ENCODE measurements at places on chromosomes 7 and 10.

DNA sequence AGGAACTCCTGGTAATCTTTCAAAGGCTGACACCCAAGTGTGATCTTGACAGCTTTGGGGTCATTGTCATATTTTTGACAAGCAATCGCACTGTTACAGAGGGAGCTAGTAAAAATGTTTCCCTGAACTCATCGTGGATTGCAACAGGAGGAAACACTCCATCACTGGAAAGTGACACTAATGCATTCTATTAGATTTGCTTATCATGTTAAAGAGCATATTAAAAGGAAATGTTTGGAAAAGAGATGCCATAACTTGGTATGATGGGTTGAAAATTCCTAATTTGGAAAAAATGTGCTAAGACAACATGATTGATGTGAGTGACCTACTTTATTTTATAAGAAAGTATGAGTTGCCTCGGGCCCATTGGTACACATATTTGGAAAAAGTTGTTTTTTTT, 22.7 kb upstream of the EMX2 start:
- DNase-seq: no peak

DNA sequence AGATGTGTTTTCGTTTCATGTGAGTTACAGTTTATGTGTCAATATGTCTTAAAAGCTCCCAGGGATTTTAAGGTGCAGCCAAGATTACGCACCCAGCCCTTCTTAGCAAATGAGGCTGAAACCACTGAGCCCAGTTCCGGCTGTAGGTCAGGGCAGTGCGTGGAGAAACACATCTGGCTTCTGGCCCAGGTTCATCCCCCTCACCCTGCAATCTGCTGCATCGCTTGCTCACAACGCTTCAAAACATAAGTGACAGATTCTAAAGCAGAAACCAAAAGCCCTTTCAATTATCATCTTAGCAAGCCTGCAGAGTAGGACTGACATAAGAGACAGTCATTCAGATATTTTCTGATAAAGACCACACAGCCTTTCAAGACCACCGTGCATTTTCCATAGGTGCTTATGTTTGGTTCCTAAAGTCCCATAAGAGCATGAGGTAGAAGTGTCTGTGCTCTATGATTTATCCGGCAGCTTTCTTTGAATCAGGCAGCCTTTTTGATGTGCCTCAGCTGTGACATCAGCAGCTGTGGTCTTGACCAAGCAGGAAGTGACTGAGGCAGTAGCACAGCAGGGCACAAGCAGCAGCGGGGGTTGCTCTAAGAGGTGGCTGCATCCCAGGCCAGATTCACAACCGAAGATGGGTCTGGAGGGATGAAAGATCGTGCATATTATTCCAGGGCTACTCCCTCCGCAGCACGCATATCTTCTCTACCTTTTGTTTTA, 72.1 kb upstream of the LYZL2 start:
- DNase-seq: peak; percentile 80

GRCh38 chr7:3174515-3175284, 126.4 kb upstream of the SDK1 start:
- DNase-seq: no peak

DNA sequence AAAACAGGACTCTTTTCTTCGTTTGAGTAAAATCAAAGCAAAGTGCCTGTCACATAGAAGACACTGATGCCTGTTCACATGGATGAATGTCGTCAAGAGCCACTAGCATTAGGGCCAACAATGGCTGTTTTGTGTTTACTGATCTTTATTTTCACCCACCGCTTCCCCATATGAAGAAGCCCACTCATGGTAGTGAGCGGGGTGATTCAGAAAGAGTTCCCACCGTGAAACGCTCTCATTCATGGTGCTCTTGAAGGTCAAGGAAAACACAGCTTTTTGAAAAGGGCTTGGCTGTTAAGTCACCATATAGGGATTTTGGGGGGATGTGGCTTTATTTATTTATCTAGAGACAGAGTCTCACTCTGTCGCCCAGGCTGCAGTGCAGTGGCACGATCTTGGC, 12.5 kb downstream of the PROSER2 start:
- DNase-seq: no peak

DNA sequence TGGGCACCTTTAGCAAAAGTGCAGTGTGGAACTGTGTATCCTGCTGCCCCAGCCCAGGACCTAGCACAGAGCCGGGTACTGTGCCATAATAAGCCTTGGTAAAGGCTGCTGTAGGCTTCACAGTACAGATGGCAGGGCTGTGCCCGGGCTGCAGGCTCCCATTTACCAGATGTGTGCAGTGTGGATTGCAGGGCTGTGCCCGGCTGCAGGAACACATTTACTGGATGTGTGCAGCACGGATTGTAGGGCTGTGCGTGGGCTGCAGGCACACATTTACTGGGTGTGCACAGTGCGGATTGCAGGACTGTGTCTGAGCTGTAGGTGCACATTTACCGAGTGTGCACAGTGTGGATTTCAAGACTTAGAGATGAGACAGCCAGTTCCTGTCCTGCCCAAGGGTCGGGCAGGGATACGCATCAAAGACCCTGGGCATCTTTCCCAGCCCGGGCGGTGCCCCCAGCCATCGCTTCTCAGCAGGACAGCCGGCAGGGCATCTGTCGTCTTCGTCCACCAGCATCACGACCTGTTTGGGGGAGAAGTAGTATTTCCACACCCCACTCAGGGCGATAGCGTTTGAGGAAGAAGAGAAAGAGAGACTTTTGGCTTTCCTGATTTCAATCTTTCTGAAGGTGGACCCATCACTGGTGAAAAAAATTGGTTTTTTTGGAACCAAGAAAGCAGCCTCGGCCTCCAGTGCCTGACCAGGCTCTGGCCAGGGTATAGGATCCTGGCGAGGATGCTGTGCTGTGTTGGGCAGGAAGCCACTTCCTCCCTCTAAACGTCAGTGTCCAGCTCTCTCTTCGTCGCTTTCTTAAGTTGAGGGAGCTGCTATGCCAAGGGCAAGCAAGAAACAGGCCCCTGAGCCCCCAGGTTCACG, 180.8 kb downstream of the CUX1 start:
- no peak for DNase-seq

DNA sequence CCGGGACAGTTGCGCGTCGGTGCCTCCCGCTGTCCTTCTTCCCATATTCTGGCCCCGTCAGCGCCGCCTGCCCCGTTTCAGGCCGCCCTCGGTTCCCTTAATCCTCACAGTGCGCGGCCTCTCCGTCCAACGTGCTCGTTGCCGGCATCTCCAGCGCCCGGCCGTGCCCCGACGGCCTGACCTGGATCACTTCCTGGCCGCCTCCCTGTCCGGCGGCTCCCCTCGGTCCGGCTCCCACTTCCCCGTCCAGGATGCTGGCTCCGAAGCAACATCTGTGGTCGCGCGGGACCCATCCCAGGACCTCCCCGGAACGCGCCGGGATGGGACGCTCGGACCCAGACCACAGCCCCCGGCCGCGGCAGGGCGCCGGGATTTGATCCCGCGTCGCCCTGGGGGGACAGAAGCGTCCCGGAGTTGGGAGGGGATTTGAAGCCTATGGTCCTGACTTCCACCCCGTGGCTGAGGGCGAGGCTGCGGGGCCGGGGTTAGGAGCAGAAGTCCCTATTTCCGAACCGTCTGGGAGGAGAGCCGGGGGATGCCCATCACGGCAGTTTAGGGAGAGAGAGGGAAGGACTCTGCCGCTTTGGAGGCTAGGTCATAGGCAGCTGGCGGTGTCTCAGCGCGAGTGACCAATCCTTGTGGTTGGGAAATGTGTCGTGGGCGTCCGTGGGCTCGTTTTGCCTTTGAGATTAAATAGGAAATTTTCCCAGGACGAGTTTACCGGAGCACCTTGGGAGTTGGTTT, 53.8 kb downstream of the KCTD7 start:
- peak; percentile 23 for DNase-seq

- no peak for DNase-seq
Observed at GRCh38 chr7:734214-734613, 7.1 kb upstream of the PRKAR1B start.

- no peak for DNase-seq
Observed at GRCh38 chr10:83522881-83523386, 616.4 kb upstream of the GHITM start.

- no peak for DNase-seq
Observed at GRCh38 chr10:108836362-108836761, 1086.9 kb downstream of the XPNPEP1 start.

- DNase-seq: no peak
Observed at GRCh38 chr10:97329766-97330165, 4.8 kb downstream of the FRAT2 start.

DNA sequence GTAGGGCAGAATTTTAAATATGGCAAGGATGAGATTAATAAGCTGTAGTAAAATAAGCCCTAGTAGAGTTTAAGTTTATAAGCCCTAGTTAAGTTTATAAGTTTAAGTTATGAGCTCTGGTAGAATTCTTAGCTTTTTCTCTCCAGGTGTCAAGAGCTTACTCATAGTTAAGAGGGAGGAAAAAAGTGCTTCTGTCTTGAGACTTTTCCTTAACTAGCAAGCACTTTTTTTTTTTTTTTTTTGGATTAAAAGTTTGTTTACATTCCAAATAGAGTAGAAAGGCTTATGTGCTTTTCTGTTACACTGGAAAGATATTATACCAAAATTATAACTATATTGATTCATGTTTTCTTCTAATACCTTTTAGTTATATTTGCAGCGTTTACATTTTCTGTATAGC, 25.5 kb upstream of the MPP7 start:
- DNase-seq: no peak

DNA sequence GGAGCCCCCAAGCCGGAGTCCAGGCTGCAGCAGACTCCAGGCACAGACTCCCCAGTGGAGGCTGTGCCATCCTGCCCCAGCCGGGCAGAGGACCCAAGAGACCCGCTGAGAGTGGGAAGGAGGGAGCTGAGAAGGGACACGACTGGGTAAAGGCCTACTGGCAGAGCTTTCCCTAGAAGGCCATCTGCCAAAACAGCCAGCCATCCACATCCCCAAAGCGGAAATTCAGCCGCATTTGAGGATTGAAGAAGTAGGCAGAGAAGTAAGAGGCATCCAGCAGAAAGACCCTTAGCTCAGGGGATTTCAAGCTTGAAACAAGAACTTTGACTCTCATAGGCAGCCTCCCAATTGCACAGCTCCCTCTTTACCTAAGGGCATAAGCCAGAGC, 857 bp downstream of the CPXM2 start:
- no peak for DNase-seq

DNA sequence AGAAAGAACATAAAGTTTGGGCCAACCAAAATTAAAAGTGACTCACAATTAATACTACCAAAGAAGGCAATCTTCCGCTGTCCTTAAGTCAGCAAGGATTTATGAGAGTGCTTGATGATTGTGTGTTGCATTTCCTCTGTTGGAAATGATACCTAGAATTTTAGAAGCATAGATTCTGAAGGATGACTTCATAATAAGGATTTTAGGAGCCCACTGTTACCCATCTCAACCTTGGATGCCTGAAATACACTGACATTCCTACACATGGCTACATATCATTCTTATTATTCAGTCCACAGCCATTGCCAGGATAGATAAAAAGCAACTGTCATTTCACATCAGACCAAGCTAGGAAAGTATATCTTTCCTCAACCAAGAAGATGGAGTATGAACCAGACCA, 823.8 kb downstream of the LRMDA start:
- DNase-seq: no peak

DNA sequence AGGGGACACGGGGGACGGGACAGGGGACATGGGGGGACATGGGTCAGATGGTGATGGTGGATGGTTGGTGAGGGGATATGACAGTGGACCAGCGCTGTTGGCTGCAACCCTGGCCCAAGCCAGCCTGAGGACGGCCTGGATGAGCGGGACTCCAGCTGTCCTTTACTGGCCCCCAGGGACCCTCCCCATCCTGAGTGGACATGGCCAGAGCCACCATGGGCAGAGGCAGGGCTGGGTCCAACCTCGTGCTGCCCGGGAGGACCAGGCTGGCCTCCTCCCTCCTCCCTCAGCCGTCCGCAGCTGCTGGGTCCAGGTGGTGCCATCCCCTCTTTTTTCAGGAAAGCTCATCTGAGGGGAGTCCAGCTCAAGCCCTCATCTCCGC, 30.4 kb downstream of the GET4 start:
- no peak for DNase-seq

DNA sequence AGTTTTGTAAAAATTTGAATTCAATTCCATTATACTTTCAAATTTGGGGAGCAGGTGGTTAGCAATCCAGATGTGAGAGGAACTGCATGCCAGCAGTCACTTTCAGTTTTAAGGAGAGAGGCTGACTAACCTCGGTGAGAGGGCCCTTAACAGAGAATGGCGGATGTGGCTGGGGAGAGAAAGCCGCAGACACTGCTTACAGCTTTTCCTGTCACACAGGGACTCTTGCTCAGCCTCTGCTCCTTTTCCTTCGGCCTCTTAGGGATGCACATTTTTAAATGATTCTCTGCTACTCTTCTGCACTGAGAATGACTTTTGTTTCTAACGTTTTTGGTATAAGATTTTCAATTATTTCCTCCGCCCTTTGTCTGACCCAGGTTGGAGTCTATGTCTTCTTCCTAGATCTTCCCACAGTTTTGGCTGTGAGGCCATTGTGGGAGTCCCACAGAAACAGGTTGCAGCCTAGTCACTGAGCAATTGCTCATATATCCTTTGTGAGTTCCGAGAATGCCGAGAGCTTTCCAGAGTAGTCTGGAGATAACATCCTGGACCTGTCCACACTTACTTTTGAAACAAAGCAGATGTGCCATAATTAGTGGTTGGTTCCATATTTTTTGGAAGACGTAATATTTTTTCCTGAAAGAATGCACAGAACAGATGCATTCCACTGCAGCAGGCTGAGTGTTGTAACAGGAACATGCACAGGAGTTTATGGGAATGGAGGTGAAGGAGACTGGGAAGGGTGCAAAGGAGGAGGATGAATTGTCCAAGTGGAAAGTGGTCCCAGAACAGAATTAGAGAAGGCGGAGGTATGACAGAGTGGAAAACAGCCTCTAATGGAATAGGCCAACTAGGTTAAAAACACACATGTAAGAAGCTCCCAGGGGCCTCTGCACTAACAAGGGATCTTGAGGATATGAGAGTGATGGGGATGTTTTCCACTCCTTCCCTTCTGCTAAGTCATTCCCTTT, 168.0 kb upstream of the ZNF32 start:
- no peak for DNase-seq

- DNase-seq: no peak
Observed at GRCh38 chr7:87223666-87224065, 4.1 kb upstream of the TMEM243 start.

DNA sequence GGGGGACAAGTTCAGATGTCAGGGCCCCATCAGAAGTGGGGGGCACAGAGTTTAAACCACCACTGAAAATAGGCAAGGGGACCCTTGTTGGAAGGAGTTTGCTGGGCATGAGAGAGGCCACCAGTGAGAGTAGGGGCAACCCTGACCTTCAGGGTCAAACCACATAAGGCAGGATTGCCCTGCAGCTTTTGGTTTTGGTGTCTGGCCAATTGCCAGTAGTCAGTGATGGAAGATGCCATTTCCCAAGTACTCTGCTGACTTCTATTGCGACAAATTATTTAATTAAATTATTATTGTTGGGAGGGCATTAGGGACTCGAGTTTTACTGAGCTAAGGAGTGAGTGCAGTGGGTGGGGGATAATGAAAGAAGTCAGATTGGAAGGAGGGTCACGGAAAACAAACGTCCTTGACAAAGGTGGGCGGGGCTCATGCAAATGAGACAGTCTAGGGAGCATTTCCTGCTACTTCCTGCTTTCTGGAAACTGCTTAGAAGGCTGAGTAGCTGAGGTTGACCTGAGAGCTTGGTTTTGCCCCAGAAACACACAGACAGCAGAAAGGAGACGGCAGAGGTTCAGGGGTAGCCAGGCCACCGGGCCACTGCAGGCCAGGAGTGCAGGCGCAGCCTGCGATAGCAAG, 74.2 kb upstream of the ANLN start:
- peak; percentile 26 for DNase-seq

Data from MCF 10A (cell line).